ENCODE measurements at places on chromosomes 6 and 20.
A peak's percentile ranks its signal among the peaks of the same experiment; 100 is the strongest.

GRCh38 chr20:2631228-2631627, 21.2 kb upstream of the NOP56 start:
- DNase-seq: no peak

DNA sequence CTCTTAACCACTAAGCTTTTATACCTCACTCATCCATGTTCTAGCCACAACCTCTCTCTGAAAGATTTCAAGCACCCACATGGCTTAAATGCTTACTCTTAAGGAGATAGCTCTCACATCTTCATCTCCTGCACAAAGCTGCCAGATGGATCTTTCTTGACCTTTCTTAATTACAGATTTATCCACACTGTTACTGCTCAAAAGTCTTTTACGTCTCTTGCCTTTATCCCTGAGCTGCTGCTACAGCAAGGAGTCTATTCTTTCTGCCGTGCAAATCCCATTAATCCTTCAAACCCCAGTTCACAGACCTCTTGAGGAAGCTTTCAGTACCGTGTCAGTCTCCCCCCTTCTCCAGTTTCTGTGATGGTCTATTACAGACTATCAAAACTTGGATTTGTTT, 54.6 kb downstream of the B4GALT5 start:
- DNase-seq: no peak

GRCh38 chr6:165616116-165616515, 46.9 kb downstream of the PDE10A start:
- DNase-seq: no peak

DNA sequence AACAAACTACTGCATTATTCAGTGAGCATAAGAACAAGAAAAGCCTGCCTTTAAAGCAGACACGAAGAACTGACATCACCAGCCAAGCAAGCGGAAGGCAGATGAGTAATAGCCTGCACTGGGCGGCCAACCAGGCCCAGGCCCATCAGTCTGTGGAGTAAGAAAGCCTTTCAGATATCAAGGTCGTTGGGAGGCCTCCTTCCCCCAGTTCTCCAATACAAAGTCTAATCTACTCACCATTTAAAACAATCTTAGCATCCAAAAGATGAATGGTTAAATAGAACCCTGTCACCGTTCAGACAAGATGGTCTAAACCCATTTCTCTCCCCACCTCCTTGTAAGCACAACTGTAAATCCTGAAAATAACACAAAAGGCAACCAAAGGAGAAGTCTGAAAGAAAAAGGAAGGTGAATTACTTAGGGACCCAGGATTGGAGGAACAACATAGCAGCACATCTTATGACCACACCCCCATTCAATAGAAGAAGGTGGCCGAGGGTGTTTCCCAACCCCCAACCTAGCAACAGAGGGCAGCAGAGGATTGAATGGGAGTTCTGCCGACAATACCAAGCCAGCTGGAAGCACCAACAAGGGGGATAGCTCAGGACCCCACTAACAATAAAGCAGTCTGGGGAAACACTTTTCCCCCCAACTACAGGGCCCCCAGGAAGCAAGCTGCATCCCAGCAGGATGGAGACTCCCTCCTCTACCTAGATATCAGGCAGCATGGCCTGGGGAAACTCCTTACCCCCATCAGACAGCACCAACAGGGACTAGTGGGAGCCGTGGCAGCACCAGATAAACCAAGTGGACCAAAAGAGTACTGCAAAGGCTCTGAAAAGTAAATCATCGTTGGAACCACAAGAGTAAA, 67.9 kb downstream of the ZHX3 start:
- DNase-seq: no peak

DNA sequence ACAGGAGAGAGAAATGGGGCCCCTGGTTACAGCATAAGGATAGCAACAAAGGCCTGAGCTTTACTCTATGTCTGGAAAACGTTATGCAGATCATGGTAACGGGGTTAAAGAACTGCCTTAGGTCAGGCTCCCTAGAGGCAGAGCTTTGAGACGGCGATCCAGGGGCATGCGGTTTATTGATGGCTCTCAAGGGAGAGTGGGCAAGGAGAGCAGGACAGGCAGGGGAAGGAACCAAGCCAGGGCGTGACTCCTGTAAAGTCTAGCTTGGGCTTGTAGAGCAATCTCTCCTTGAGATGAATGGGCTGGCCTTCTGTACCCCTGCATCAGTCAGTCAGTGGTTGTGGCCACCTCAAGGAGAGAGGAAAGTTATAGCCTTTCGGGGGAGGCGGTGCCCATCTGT, 12.5 kb upstream of the FERMT1 start:
- no peak for DNase-seq

DNA sequence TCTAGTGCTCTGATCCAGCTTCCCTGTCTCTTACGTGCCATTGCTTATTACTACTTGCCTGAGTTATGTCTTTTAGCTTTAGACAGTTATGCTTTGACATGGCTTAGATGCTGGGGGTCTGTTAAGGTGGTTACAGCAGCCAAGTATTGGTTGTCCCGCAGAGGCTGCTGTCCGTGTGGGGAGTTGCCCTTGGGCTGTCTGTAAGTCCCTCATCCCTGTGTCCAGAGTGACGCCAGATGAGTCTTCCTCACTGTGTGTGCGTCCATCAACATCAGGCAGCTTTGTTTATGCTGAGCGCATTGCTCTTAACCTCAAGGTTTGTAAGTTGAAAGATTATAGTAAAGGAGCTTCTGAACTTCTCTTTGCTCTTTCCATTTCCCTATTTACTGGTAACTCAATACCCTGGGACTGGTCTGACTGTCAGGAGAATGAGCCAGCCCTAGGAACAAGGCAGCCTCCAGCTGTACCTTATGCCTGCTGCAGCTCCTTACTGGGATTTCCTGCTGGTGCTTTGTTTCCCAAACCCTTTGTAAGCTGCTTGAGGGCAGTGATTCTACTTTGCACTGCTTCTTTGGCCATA, 7.2 kb downstream of the FAM120B start:
- no peak for DNase-seq

GRCh38 chr6:113539202-113539601, 317.9 kb upstream of the MARCKS start:
- no peak for DNase-seq

- DNase-seq: peak; percentile 77
Measured at GRCh38 chr6:31821301-31822035, 6.1 kb upstream of the HSPA1B start.

DNA sequence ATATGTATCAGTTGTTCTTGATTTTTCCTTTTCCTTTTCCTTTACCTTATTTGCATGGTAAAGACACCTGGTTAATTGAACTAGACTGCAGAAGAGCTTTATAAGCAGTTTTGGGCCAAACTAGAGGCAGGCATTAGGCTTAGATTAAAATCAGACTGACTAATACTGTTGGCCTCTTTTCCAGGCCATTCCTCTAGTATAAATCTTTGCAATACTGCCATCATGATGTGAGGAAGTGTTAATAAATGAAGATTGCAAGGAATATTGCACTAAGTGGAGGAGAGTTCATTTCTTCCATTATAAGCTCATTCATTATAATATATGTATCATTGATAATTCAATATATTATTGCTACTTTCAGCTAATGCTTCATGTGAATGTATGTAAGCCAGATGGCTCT, 163.8 kb downstream of the MMUT start:
- DNase-seq: no peak

DNA sequence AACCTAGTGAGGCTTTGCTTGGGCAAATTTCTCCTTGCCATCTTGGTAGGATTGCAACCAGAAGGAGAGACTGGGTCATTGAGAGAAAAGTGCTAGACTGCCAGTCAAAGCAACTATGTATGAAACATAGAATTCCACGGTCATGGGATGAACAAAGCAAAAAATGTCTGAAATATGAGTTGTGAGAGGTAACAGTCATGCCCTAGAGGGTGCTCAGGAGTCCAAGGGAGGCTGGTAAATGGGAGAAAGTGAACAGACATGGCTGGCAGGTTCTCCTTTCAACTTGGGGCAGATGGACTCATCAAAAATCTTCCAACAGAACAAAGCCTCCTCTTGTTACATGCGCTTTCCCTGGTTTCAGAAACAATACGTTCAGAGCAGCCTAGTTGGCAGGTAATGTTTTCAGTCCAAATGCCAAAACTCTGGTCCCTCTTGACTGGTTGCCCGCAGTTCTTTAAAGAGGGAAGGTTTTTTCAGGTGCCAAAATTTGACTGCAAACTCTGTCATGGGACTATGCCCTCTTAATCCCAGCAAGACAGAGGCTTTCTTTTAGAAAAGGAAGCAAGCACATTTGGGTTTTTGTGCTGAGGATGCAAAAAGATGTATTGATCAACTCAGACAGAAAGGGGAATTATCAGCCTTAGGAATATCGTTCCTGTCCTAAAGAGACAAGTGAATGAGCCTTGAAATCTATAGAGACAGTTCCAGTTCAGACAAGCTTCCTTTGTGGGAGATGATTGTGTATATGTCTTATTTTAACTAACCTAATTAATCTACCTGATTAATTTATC, 68.5 kb upstream of the SASH1 start:
- no peak for DNase-seq

- no peak for DNase-seq
Measured at GRCh38 chr20:63754008-63754407, 14.4 kb downstream of the SLC2A4RG start.

DNA sequence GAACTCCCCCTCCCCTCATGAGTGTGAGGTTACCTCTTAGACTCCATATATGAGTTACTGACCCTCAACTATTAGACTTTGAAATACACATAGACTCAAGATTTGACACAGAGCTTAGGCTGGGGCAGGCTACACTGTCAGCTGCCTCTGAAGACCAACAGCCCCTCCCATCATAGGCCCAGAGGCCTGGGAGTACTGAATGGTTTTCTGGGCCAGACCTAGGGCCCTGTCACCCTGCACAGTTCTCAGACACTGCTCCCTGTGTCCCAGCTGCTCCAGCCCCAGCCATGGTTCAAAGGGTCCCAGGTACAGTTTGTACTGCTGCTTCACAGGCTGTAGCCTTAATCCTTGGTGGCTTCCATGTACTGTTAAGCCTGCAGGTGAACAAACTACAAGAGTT, 132.1 kb upstream of the MOCS1 start:
- DNase-seq: no peak

DNA sequence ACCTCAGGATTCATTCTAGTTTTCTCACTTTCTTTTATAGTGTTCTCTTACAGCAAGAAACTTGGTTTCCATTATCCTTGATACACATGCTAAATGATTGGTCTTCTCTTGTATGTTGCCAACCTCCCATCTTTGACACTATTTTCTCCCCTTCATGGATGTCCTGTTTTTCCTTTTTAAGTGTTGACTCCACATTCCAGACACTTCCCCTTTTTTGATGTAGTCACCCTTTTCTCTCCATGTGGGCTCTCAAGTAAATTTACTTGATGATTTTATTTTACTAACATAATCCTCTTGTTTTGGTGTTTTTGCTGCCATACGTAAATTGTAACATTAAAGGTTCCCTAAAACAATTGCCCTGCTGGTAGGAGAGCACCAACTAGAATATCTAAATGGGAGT, 148.1 kb downstream of the ZFAND3 start:
- no peak for DNase-seq

GRCh38 chr6:119821380-119821779, 471.8 kb upstream of the MAN1A1 start:
- no peak for DNase-seq

DNA sequence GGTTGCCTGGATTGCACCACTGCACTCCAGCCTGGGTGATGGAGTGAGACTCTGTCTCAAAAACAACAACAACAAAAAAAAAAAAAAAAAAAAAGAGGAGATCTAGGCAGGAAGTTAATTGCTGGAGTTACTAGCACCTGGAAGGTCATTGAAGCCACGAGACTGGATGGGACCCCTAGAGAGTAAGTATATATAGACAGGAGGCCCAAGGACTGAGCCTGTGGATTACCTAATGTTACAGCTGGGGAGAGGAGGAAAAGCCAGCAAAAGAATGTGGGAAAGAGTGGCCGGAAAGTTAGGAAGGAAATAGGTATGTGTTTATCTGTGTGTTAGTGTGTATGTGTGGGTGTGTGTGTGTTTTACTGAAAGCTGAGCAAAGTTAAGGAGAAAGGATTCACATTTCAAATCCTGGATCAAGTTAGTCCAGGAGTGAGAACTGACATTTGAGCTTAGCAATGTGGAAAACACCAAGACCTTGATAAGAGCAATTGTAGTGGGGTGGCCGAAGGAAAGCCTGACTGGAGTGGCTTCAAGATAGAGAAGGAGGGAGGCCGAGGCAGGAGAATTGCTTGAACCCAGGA, 38.4 kb downstream of the ANKRD6 start:
- DNase-seq: no peak

- no peak for DNase-seq
Measured at GRCh38 chr6:119249319-119249718, 100.2 kb downstream of the MAN1A1 start.

DNA sequence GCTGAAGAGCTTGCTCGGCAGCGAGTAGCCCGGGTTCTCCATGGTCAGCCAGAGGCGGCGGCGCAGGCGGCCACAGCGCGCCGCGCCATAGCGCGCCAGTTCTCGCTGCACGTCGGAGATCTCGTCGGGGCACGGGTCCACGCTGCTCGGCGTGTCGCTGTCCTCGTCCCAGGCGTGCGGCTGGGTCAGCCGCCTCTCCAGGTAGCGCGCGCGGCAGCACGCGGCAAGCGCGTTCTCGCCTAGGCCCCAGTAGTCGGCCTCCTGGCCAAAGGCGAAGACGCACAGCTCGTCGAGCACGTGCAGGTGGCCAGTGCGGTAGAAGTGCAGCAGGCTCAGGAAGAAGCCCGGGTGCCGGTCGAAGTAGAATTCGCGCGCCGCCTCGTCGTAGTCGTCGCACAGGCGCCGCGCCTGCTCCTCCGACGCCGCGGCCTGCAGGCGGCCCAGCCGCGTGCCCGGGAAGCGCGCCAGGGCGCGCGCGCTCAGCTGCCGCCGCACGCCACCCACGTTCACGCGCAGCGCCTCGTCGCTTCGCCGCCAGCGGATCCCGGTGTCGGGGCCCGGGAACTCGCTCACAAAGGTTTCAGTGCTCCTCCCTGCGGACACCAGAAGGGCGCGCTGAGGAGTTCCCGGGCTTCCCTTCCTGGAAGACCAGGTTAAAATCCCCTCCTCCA, 2.7 kb downstream of the KCNS1 start:
- peak; percentile 12 for DNase-seq

DNA sequence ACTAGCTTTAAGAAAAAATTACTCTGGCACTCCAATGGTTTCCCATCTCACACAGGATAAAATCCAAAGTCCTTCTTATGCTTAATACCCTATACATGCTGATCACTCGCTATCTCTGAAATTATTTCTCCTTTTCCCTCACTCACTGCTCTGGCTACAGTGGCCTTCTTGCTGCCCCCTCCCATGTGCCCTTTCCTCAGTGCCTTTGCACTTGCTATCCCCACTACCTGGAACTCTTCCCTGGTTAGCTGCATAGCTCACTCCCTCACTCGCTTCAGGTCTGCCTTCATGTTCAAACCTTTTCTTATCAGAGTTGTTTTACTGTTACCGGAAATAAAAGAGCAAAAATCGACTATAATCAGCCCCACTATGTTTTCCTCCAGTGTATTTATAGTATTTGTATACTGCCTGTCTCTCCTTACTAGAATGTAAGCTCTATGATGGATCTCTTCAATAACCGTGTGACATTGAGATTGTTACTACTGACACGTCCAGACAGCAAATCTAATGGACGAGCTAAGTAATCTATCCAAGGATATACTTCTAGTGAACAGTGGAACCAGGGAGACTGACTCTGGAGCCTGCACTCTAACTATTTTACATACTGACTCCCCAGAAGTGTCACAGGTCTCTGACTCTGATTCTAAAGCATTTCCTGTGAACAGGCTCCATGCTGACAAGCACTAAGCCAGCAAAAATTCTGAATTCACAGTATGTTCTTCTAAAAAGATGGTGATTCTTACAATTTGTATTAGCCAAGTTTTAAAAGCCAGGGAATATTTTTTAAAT, 25.1 kb downstream of the FKBP5 start:
- DNase-seq: no peak

- DNase-seq: no peak
Measured at GRCh38 chr6:6217855-6218758, 102.4 kb downstream of the F13A1 start.
